Cortex of kidney (tissue), 1 donor: ENCODE measurements at places on chromosomes 3 and 15.

DNA sequence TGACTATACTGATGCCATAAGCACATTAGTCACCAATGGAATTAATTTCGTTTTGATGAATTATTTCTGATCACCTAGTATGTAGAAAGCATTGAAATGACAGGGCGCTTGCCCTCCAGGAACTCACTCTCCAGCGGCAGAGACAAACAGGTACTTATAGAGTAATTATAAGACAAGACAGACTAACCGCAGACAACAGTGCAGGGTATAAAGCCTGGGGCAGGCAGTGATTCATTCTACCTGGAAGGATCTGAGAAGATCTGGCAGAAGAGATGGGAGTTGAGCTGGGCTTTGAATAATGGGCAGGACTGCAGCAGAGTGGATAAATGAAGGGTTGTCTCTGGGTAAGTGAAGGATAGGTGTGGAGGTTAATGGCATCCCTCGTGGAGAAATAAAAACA, 331.8 kb downstream of the FGF12 start:
- no peak for DNase-seq

DNA sequence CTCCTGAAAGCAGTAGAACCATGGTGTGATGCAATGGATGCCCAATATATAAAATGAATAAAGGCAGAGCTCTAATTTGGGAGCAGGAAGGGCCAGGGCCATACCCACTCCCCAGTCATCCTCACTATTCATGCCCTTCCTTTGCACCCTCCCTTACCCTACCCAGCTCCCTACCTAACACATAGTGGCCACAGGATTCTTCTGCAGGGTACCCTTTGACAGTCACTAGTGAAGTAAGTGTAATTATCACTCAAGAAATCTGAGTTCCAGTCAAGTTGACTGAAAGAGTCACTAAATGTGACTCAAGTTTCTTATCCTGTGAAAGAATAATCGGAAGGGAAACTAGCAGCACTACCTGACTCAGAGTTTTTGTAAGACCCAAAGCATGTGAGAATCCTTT, 69.2 kb downstream of the RASA2 start:
- no peak for DNase-seq

GRCh38 chr3:165040186-165040585, 38.1 kb downstream of the SI start:
- DNase-seq = no peak

DNA sequence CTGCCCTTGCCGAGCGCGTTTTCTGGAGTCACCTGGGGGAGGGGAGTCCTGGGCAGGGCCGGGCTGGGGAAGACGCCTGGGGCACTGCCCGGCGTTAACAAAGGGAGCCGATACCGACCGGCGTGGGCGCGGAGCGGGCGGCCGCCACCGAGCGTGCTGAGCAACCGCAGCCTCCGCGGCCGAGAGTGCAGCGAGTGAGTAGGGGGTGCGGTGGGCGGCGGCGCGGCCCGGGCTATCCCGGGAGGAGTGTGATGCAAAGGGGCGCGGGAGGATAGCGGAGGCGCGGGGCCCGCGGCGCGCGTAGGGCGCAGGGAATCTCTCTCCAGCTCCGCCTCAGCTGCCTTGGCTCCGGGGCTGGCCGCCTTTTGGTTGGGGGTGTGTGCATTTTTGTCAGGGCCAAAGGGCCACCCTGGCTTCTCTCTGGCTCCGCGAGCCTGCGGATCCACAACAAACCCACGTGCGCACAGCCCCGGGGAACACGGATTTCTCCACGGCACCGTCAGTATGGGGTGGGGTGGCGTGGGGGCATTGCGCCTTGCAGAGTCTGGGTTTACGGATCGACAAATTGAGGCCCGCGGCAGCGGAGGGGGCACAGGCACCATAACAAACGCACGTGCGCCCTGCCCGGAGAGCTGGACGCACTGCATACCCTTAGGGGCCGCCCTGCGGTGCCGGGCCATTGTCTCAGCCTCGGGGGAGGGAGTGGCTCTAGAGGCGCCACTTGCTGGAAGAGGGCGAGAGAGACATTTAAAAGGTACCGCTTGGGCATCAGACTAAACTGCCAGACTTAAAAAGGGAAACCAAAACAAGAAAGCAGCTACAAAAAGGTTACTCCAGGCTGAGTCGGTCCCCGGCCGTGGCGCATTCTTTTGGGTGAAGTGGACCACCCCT, 560 bp downstream of the ST6GAL1 start:
- no peak for DNase-seq

DNA sequence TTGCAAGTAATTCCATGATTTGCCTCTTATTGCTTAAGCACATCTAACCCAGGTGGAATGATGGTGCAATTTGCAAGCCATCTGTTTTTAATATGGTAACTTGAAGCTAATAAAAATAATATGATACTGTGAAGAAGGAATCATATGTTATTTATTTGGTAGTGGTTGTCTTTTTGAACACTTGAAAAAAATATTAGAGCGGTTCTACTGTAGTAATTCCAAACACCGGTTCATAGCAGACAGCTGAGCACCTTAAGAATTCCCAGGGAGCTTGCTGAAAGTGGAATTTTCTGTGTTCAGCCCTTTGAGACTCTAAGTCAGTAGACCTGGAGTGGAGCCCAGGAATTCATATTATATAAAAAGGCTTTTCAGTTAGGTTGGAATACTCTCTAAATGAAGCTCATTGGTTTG, 687.4 kb downstream of the EDEM1 start:
- DNase-seq = no peak

DNA sequence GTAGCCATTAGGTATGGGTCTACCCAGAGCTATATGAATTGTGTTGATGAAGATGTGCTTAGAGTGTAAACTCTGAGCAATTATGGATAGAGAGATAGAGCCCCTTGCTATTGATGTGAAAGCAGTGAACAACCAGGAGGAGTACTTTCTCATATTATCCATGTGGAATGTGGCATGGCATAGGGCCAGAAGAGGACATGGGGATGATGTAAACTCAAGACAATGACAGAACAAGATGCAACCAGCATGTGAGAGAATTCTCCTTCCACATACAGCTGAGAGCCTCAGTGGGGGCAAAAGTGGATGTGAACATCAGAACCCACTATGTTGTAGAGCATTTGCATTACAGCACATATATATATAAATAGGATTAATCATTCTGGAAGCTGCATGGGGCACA, 36.4 kb upstream of the BNC1 start:
- DNase-seq = no peak

GRCh38 chr3:17949101-17949500, 206.7 kb upstream of the TBC1D5 start:
- DNase-seq = no peak

GRCh38 chr3:24254649-24255048, 240.0 kb downstream of the THRB start:
- DNase-seq = no peak

- DNase-seq = no peak
These were observed 41.5 kb upstream of the CFAP161 start for GRCh38 chr15:81092559-81092902.

DNA sequence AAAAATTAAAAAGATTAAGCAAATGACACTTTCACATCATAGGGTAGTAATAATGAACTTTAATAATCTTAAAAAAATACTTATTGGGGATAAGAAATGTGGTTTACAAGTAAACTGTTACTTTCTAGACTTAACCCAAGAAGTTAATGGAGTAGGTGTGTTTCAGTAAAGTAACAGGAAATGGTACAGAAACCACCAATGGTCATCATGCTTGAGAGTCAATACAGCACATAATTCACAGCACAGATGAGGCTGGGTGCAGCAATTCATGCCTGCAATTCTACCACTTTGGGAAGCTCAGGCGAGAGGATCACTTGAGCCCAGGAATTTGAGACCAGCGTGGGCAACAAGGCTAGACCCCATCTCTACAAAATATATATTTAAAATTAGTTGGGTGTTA, 11.5 kb upstream of the USP50 start:
- no peak for DNase-seq

- DNase-seq = no peak
These were observed 12.7 kb downstream of the SEMA3G start for GRCh38 chr3:52432225-52432624.

- DNase-seq = no peak
These were observed 1.1 kb downstream of the CASR start for GRCh38 chr3:122184591-122184929.

- no peak for DNase-seq
These were observed 9.1 kb upstream of the USP3 start for GRCh38 chr15:63495343-63495742.

GRCh38 chr3:44442596-44443309, 34.7 kb downstream of the ZNF445 start:
- DNase-seq = no peak

DNA sequence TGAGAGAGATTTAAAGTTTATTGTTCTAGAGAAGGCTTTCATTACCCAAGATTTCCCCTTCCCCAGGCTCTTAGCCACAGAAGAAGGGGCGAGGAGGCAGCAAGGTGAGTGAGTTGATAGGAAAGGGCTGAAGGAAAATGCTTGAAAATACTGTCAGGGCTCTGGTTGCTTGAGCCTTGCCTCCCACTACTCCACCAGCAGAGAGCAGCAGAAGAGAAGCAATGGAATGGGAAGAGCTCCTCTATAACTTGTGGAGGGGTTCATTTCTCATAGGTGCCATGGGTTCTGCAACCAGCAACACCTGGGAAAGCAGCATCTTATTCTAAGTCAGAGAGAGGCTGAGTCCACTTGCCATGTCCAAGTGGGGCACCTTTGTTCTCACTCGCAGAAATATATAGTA, 184.0 kb upstream of the CNTN6 start:
- no peak for DNase-seq

- DNase-seq = no peak
These were observed 190.8 kb upstream of the HES1 start for GRCh38 chr3:193945143-193945542.

DNA sequence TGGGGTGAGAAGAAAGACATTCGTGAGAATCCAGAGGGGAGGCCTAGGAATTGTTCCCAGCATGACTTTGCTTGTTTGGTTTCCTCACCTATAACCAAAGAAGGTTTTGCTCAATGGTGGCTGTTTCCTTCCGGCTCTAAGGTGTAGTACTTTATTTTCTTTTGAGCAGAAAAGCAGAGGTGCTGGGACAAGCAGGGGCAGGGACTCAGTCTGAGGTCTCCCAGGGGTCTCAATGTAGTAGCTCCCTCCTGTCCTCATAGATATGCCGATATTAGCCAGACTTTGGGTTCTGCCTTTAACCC, 41.6 kb downstream of the ZBTB38 start:
- no peak for DNase-seq

GRCh38 chr15:80160570-80161156, 7.9 kb downstream of the FAH start:
- DNase-seq = no peak

DNA sequence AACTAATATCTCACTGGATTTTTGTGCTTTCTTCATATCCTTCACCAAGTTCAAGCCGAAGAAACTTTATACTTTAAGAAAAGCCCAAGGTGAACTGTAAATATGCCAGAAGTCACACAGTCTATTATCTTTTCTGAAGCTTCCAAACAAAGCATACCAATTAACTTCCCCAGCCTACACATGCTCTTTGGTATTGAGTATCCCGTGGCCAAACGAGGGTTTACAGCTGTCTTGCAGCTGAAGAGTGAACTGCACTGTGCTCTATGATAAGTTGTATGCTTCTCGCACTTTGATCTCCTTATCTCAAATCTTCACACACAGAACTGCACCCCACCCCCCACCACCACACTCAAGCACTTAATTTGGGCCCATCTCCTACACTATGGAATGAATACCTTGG, 215.6 kb upstream of the VEPH1 start:
- DNase-seq = no peak

- DNase-seq = no peak
These were observed 290.4 kb upstream of the CTDSPL start for GRCh38 chr3:37571269-37571668.

- no peak for DNase-seq
These were observed 298.9 kb downstream of the LRTM1 start for GRCh38 chr3:54628888-54629441.

DNA sequence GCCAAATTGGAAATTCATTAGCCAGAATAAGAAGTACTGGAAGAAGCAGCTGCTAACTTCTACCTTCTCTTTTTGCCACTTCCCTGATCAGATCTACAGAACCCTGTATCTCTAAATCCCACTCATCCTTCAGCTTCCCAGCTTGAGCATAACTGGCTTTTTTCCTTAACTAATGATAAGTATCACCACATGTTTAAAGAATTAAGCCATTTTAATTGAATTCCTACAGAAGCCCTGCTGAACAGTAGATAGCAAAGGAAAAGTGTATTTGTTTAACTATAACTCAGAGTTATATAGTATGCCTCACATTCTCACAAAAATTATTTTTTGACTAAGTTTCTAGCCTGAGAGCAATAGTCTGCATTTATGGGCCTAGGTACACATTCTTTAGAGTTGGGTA, 262.4 kb downstream of the UBE2E2 start:
- no peak for DNase-seq

DNA sequence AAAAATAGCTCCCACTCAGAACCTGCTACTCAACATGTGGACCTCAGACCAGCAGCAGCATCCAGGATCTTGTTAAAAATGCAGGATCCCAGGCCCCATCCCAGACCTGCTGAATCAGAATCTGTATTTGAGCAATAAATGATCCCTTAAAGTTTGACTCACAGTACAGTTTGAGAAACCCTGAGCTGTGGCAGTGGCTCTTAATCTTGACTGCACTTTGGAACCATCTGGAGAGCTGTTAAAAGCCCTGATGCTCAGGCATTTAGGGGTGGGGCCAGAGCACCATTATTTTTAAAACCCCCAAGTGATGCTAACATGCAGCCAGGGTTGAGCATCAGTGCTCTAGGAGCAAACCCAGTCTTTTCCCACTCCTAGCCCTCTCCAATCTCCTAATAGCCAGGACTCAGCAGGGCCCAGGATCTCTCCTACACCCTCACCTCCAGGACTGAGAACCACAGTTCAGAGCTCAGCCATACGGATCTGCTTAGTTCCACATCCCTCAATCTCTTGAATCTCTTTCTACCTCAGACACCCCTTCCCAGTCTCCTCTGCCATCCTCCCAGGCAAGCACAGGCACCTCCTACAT, 10.2 kb downstream of the RFTN1 start:
- no peak for DNase-seq

- no peak for DNase-seq
These were observed 70.4 kb upstream of the CRTC3 start for GRCh38 chr15:90459368-90459767.

DNA sequence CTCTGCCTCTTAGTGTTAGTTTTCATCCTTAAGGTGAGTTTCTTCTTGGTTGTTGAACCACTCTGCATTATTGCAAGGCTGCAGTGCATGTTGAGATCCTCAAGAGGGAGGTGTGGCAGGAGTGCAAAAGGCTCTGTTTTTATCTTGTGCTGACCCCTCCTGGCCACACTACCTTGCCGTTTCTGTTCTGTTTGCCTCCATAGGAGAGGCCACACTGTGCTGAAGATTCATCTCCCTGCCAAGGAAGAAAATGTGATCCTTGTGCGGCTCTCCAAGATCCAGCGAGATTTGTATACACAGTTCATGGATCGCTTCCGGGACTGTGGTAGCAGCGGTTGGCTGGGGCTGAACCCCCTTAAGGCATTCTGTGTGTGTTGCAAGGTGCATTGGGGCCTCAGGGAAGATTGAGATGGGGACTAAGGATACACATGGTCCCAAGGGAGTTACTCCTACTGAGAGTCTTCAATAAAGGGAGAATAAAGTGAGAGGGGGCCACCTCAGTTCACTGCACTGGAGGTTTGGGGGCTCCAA, 33.0 kb upstream of the TEX264 start:
- no peak for DNase-seq

GRCh38 chr3:185815391-185816282, 9.2 kb downstream of the IGF2BP2 start:
- no peak for DNase-seq

- DNase-seq = no peak
These were observed 249.4 kb downstream of the LPP start for GRCh38 chr3:188403404-188403803.

GRCh38 chr3:83514130-83514914, 1444.5 kb upstream of the CADM2 start:
- DNase-seq = no peak

- no peak for DNase-seq
These were observed 180.5 kb downstream of the TCF12 start for GRCh38 chr15:57098896-57099295.
